NCI-H510A (cell line): ENCODE measurements at places on chromosomes 7 and 10.

GRCh38 chr10:77409697-77410471 lies 227.7 kb downstream of the KCNMA1 start:
- DNase-seq: peak; percentile 91

- DNase-seq: no peak
Observed at GRCh38 chr7:102326157-102326889, 29.9 kb downstream of the SPDYE6 start.

DNA sequence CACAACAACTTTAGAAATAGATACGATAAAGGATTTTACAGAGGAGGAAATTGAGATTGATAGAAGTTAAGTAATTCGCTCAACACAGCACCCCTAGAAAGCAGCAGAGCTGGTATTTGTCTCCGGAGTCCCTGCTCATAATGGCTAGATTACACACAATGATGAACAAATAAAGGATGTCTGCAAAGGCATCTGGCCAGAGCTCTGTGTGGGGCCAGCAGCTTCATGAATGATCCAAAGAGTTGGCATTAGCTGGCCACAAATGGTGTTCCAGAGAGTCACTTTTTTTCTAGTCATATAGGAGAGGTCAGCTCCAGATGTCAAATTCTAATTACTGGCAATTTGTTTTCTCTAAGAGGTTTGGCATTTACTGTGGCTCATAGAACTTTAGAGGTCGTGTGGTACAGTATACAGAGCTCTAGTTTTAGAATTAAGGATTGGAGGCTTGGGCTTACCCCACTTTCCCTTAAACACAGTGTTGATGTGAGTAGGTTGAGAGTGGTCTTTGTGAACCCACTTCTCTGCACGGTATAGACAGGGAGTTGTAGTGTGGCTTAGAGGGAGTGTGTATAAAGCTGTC lies 186.2 kb downstream of the BICC1 start:
- DNase-seq: no peak

DNA sequence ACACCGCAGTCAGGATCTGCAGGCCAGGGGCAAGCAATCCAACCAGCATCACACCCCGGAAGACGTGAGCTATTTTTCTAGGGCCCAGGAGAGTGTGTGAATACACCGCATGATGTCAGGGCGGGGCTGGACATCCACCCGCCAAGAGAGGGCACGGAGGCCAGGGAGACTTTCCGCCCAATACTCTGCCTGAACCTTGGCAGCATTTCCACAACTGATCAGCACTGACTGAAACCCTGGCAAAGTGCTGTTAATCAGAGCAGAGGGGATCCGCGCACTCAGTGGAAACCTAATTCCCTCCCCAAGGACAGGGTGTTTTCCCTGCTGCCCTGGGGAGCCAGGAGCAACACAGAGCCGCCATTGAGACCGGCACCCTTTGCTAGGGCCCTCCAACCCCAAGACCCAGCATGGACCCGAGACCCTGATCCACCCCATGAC lies 8.2 kb downstream of the MAD1L1 start:
- no peak for DNase-seq

- DNase-seq: no peak
Observed at GRCh38 chr7:97003262-97004246, 1.8 kb upstream of the DLX6 start.

DNA sequence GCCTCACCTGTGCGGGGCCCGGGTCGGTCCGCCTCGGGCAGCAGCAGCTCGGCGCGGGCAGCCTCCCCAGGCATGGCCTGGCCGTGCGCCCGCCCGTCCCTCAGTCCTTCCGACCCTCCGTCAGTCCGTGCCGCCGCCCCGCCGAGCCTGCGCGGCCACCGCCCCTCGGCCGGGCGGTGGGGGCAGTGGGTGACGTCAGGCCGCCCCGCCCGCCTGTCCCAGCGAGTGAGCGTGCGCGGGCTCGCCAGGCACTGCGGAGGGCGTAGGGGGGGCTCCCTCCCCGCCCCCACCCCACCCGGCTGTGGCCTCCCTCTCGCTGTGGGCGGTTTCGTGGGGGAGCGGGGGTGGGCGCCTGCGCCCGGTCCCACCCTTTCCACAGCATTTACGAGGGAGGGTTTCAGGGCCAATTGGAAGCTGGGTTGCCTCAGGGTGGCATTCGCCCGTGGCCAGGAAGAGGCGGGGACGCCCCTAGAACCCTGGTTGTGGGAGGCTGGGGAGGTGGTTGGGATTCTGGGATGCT lies at the start of gene NACAD:
NACAD (minus strand) TSS at position 149 of the 520 bp plus-strand sequence; CDS start at position 74, 75 bp downstream.
- DNase-seq: no peak

DNA sequence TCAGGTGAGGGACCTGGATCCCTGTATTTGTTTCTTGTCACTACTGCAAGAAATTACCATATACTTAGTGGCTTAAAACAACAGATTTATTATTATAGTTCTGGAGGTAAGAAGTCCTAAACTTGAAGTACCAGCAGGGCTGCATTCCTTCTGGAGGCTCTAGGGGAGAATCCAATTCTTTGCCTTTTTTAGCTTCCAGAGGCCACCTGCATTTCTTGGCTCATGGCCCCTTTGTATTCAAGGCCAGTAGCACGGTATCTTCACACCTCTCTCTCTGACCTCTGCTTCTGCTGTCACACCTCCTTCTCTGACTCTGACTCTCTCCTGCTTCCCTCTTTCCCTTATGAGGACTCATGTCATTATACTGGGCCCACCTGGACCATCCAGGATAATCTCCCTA lies 2.2 kb upstream of the LHPP start:
- no peak for DNase-seq

DNA sequence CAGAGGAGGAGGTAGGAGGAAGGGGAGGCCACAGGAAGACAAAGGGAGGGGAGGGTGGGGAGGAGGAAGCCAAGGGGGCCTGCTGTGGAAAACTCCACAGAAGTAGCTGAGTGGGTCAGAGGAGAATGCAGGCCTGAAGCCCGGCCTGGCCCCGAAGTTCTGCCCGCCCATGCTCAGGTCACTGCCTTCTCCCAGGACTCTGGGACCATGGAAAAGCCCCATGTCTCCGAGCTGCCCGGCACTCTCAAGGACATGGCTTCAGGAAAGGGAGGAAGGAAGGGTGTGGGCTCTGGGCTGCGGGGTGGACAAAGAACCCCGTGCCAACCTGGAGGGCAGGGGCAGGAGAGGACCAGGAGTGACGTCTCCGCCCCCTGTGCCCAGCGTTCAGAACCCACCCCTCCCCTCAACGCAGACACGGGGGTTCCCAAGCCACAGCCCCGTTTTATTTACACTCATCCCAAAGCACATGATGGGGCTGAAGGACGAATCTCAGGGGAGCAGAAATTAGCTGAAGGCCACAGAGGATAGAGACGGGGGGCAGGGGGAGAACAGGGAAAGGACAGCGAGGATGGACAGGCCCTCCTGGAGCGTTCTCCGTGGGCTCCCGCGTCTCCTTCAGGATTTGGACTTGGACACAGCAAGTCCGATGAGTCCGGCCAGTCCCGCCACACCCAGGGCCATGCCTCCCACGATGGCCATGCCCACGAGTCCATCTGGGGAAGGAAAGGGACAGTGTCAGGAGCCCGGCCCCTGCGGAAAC lies 1.8 kb upstream of the CLDN15 start:
- no peak for DNase-seq

DNA sequence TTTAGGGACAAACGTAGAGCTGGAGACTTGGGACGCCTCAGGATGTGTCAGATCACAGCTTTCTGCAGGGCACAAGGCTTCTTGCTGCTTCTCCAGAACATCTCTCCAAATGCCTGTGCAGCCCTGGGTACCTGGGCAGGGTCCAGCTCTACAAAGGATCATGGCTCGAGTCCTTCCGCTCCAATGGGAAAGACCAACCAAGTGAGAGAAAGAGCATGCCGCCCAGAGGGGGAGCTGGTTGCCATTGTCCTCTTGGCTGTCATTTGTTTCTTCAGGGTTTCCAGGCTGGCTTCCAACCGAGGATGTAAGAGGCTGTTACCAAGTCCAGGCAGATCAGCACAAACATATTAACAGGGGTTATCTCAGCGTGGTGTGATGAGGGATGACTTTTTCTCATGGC lies 5.6 kb upstream of the LEP start:
- no peak for DNase-seq

DNA sequence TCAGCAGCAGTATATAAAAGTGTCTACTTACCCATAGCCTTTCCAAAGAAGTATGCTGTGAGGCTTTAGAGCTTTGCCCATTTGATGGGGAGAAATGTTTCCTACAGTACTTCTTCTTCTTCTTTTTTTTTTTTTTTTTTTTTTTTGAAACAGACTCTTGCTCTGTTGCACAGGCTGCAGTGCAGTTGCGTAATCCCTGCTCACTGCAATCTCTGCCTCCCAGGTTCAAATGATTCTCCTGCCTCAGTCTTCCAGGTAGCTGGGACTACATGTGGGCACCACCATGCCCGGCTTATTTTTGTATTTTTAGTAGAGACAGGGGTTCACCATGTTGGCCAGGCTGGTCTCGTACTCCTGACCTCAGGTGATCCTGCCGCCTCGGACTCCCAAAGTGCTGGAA lies 101.7 kb upstream of the TMEM26 start:
- no peak for DNase-seq

- DNase-seq: peak; percentile 10
Observed at GRCh38 chr7:25069900-25070443, 55.1 kb downstream of the CYCS start.

- no peak for DNase-seq
Observed at GRCh38 chr7:122306320-122307227, 2.0 kb upstream of the FEZF1 start.

- DNase-seq: no peak
Observed at GRCh38 chr7:92835851-92836488, 403 bp downstream of the CDK6 start.

- no peak for DNase-seq
Observed at GRCh38 chr7:49522111-49522510, 251.3 kb upstream of the VWC2 start.

- no peak for DNase-seq
Observed at GRCh38 chr7:36400606-36401005, 10.9 kb downstream of the ANLN start.

GRCh38 chr7:102044984-102045673 lies 227.7 kb downstream of the CUX1 start:
- peak; percentile 33 for DNase-seq

GRCh38 chr7:13421776-13422175 lies 567.7 kb downstream of the ETV1 start:
- no peak for DNase-seq

DNA sequence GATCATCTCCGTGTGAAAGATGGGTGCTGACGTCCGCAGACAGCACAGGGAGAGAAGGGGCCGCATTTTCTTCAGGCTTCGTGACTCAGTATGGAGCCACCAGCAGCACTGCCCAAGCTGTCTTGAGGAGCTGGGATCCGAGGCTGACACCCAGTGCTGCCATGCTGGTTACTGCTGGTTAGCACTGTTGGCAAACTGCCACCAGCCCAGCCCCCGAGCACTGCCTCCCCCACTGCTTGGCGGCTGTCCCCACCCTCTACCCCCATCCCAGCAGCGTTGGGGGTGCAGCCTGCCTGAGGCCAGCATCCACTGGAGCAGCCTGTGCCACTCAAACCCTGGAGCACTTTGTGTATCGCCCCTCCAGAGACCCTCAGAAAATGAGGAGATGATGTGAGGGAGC lies 35.8 kb upstream of the EN2 start:
- DNase-seq: no peak

- peak; percentile 52 for DNase-seq
Observed at GRCh38 chr7:108358553-108358952, 97.7 kb downstream of the NRCAM start.

GRCh38 chr10:61329854-61330253 lies 123.3 kb downstream of the TMEM26 start:
- no peak for DNase-seq

DNA sequence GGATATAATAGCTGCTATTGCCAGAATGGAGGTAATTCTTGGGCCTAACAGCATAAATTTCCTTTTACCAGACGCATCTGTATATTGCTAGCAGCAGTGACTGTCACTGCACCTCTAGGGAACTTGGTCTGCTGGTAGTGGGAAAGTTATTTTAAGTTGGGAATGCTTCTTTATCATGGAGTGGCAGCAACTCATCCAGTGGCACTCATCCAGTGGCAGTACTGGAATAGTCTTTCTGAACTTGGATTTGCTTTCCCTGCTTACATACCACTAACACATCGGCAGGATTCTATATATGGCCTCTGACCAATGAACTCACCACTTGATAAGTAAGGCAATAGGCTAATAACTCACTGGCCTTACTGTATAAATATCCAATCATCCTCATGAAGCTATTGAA lies 22.0 kb upstream of the ICA1 start:
- no peak for DNase-seq

DNA sequence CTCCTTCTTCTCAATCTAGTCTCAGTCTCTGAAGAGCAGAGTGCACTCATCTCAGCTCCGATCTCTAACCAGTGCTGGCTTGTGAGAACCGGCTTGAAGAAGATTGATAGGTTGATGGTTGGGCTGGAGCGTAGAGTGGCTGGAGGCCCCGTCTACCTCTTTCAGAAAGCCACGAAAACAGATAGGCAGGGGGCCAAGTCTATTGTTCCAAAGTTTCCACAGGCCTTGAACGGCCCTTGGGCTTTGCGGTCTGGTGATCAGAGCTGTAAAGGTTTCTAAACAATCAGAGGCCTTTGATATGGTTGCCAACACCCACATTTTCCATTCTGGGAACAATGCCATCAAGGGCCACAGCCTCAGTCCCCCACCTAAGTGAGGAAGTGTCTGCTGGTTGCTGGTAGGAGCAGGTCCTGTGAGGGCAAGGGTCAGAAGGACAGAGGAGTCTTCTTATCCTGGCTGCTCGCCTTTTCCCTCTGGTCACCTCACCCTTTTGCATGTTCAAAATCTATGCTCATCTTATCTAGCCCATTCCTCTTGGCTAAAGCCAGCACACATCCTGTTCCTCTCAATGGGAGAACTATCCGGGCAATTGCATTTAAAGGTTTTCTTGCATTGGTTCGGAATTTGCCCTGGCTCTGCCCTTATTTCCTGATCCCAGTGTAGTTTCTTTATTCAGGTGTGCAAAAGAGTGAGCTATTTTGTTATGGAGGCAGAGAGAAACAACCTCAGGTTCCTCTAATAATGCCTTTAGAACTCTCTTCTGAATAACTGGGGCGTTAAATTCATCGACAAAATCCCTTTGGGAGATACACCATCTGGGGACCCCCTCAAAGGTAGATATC lies 70.3 kb upstream of the KMT2E start:
- peak; percentile 60 for DNase-seq

DNA sequence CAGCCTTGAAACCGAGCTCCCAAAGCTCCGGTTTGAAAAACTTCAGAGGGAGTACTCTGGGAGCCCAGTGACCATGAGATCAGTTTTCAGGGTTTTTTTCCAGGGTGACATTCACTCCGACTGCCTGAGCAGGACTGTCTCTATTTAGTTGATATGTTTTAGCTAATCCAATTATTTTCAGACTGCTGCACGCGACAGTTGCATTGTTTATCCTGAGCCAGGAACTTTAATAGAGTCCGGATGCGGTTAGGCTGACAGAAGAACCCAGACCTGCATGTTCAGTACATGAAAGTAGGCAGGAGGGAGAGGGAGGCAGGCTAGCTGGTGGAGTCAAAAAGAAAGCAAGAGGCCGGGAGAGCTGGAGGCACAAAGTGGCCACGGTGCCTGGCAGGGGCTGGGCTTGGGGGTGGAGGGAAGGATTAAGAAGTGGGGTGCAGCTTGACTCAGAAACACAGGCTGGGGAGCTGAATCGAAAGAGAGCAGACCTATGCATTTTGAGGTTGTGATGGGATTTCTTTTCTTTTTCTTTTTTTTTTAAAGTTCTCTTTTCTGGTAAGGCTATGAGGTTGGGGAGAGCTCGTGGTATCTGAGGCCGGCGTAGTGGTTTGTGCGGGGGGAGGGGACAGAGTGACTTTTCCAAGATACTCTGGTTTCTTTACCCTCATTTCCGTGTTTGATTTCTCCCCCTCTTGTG lies 5.7 kb downstream of the GATA3 start:
- no peak for DNase-seq
